Prostate gland (tissue), 2 donors: ENCODE measurements at places on chromosomes 6 and 20. TPM values are rescaled to one million over a fixed set of nuclear protein-coding genes. Genes with fewer than 3 reads are reported as not detected.

Gene RIOK1
- total RNA-seq: 17.5 TPM

Gene SLC17A3
- not detected for total RNA-seq

Gene GCLC
- 81.2 TPM for total RNA-seq

- no peak within 1 kb of the TSS for H3K4me3 ChIP-seq
- H3K27me3 ChIP-seq: peaks cover 11% of the 10 kb centered on the region
- peak; percentile 72 for DNase-seq
- no peak within 1 kb of the TSS for H3K27ac ChIP-seq
- H3K36me3 ChIP-seq: no peaks in the 10 kb centered on the region
Observed at GRCh38 chr20:45308117-45308778, at the start of gene MATN4. Gene MATN4, minus strand, starts transcription at chr20:45308299. Its CDS starts 2,717 bp downstream, at chr20:45305582.

DNA sequence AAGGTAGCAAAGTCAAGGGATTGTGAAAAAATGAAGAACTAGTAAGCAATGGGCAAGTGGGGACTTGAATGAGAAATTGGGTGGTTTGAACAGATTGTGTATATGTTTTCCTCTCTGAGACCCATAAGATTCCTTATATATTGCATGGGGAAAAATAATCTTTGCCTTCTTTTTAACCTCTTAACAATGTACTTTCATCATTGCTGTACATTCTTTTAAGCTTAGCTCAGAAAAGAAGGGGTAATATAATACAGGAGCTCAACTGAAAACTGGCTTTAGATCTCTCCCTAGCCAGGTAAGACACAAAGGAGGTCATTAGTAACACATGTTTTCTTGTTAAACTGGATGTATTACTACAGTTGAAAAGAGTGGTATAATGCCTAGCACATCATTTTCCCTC is 287.2 kb downstream of the RNF144B start:
- H3K27me3 ChIP-seq: no peaks in the 10 kb centered on the region
- no peak for DNase-seq

DNA sequence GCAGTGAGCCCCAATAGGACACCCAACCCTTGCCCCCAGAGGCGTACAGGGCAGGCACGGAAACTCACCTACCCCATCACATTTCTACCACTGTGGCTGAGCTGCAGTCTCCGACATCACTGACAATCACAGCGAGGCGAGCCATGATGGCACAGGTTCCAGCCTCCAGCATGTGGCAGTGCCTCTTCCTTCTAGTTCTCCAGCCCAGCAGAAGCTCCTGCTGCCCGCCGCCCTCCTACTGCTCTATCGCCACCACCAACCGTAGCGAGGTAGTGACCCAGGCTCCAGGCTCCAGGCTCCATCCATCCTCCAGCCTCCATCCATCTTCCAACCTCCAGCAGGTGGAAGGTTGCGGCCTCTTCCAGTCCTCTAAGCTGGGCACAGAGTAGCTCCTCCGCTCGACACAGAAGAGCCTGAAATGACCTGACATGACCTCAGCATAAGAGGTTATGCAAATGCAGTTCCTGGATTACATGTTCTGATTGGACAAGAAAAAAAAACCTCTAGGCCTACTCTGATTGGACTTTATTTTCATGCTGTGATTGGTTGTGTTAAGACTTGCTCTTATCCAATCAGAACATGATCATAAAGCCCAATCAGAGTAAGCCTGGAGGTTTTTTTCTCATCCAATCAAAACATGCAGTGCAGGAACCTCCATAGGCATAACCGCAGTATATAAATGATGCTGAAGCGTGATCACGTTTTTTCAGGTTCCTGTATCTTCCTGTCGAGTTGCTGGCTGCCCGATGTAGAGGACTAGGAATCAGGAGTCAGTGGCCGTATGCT is 438.9 kb upstream of the ZNF337 start:
- H3K4me3 ChIP-seq: no peak overlapping the region
- no peaks in the 10 kb centered on the region for H3K4me1 ChIP-seq
- no peak for DNase-seq
- H3K36me3 ChIP-seq: no peaks in the 10 kb centered on the region
- H3K27me3 ChIP-seq: no peaks in the 10 kb centered on the region

DNA sequence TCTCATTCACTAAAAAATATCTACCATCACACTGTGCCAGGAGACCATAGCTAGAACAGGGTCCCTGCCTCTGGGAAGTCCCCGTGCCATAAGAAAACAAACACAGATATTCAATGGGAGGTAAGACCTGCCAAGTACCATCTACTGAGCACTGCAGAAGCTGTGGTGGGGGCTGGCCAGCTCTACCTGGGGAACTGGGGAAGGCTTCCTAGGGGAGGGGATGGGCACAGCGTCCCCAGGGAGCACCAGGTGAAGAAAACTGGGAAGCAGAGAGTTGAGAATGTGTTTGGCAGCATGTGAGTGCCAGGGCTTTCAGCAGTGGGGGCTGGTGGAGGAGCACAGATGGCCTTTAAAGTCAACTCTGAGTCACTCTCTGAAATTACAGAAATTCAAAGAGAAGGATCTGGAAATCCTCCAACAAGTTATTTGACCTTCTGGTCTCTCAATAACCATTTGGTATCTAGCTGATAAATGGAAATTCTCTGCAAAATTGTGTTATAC is 85.2 kb downstream of the SHLD1 start:
- no peaks in the 10 kb centered on the region for H3K36me3 ChIP-seq
- no peak overlapping the region for H3K27ac ChIP-seq
- no peak for DNase-seq
- H3K4me1 ChIP-seq: peaks cover 5% of the 10 kb centered on the region
- H3K4me3 ChIP-seq: no peak overlapping the region

DNA sequence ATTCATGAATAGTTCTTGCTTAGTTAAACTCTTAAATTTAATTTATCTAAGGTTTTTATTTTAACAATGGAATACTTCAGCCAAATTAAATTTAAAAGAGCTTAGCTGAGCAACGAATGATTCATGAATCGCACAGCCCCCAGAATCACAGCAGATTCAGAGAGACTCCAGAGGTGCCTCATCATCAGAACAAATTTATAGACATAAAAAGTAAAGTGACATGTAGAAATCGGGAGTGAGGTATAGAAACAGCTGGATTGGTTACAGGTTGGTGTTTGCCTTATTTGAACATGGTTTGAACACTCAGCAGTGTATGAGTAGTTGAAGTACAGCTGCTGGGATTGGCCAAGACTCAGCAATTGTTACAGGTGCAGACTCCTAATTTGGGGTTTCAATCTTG is 132.7 kb upstream of the MAP3K4 start:
- no peaks in the 10 kb centered on the region for H3K36me3 ChIP-seq
- DNase-seq: no peak
- H3K4me3 ChIP-seq: no peak overlapping the region
- no peaks in the 10 kb centered on the region for H3K27me3 ChIP-seq
- no peak overlapping the region for H3K27ac ChIP-seq

DNA sequence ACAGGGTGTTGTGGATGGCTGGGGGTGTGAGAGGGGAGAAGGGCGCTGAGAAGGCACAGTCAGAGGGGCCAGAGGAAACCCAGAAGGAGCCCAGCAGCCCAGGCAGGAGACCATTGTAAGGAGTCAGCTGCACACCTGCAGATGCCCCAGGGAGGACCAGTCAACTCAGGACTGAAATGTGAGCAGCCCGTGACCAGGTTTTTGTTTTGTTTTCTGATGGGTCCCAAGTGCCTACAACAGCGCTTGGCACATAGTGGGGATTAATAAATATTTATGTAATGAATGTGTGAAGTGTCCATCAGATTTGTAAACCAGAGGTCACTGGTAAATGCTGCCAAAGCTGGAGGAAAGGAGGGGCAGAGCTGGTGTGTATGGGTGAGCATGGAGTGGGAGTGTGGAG is 30.2 kb downstream of the TRAM2 start:
- no peaks in the 10 kb centered on the region for H3K27me3 ChIP-seq
- peaks cover 19% of the 10 kb centered on the region for H3K4me1 ChIP-seq
